ENCODE measurements at places on chromosomes 1 and 21.

DNA sequence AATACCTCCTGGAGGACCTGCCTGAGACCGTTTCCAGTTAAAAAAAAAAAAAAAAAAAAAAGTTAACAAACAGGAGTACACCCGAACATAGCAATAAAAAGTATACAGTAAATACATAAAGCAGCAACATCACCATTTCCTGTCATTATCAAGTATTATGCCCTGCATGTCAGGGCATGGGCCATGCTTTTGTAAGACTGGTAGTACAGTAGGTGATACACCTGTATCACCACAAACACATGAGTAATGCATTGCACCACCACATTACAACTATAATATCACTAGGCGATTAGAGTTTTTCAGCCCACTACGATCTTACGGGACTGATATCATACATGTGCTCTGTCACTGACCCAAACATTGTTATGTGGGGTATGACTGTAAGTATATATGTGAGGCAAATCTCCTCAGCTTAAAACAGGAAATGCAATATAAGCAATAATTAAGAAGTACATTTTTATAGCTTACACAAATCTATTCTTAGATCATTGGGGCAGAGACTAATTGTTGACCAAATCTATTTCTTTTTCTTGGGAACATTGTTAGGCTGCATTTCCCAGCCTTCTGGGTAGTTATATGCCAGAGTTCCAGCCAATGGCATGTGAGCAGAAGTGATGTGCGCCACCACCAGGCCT, 98.1 kb downstream of the PLD5 start:
- DNase-seq = no peak

DNA sequence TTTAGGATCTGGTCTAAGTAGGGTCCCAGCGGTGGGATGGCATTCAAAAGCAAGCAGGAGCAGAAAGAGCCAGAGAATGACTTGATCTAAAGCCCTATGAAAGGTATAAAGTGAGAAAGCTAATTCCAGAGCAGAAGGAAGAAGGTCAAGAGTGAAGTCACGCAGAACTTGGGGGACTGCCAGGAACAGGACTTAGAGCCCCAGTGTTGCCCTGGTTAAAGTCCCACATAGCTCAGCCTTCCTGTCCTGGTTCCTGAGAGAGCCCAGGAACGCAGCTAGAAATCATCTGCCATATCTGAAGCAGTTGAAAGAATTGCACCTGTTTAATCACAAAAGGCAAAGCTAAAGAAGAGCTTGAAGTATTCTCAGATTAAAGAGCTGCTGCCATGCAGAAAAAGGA, 160.6 kb upstream of the ATP1B1 start:
- DNase-seq = no peak

GRCh38 chr1:171966426-171967220, 125.3 kb downstream of the DNM3 start:
- no peak for DNase-seq

- no peak for DNase-seq
Observed at GRCh38 chr21:24076179-24076578, 1531.1 kb downstream of the MRPL39 start.

DNA sequence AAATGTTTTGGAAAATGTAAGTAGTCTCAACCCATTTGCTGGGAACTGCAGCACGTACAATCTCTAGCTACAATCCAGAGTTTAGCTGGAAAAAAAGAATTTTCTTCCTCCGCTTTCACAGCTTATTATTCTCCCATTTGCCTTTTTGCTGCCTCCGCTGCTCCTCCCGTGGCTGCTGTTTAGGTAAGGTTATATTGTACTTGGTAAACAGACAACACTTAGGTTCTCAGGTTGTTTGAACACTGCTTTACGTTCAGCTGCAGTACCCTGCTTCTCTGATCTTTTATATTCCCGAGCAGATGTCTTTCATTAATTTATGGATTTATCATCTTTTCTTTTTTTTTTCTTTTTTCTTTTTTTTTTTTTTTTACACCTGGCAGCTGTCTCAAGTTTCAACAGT, 14.3 kb downstream of the PROX1 start:
- no peak for DNase-seq

DNA sequence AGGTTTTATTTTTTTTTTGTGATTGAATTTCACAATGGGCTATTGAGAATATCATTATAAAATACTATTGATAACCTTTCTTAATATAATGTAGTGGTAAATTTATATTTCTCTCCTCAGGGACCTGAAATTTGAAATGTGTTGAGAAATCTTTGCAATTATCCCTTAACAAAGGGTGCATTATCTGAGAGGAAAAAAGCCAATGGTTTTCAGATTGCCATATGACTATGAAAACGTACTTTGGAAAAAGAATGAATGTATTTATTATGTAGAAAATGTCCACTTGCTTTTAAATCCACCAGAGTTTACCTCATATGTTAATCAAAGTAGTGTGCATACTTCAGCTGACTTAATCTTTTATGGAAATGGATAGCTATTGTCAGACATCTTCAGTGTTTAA, 441.1 kb downstream of the AMY1C start:
- no peak for DNase-seq

Measured in stimulated activated CD4-positive, alpha-beta T cell treated with anti-CD3 and anti-CD28 coated beads, Interleukin-1b, Interleukin-23, amount 100 ng/mL, for 48 hours (primary cell).